Tibial artery (tissue), 4 donors: ENCODE measurements at places on chromosomes 5 and 9.

- DNase-seq = no peak
These were observed 193.4 kb downstream of the SEMA6A start for GRCh38 chr5:116381201-116381600.

DNA sequence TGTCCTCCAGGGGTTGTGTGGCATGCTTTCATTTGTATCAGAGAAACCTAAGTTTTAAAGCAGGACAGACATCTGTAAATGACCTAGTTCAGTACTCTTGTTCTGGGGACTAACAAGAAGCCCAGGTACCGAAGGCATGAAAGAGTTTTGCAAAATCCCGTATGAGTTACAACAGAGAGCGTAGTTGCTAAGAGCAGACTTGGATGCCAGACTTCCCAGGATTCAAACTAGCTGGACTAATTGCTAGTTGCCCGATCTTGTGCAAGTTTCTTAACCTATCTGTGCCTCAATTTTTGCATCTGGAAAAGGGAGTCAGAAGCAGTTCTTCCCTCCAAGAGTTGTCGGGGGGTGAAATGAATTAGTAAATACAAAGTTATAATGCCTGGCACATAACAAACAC lies 20.9 kb downstream of the FBXL7 start:
- DNase-seq = no peak

GRCh38 chr5:58073243-58073642 lies 386.6 kb downstream of the PLK2 start:
- no peak for DNase-seq

- no peak for DNase-seq
These were observed 585.9 kb downstream of the TLR4 start for GRCh38 chr9:118290116-118290515.

- no peak for DNase-seq
These were observed 34.4 kb upstream of the SLC25A51 start for GRCh38 chr9:37938121-37938891.

DNA sequence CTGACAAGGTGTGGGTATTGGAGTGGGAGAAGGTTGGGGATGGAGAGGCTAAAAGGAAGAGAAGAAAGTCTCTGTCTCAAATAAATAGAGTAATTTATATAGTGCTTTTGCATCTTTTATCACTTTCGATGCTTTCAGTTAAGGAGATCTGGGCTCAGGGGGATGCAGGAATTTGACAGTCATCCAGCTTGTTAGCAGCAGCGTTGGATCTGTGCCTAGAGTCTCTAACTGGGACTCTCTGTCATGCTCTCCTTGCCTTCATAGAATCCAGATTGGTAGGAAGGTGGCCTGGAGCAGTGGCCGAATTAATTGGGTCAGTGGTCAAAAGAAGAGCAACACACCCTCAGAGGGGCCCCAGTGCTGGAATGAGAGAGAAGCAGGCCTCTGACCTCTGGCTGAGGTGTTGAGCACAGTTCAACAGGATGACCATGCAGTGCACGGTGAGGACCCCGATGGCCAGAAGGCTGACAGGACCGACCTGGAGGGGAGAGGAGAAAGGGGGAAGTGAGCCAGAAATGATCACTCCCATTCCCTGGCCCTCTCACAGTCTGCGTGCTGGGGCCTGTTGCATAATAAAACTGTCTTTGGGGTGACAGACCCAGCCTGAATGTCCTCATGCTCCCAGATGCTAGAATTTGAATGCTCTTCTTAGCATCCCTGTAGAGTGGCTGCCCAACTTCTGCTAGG lies 7.6 kb downstream of the SLC36A3 start:
- no peak for DNase-seq

DNA sequence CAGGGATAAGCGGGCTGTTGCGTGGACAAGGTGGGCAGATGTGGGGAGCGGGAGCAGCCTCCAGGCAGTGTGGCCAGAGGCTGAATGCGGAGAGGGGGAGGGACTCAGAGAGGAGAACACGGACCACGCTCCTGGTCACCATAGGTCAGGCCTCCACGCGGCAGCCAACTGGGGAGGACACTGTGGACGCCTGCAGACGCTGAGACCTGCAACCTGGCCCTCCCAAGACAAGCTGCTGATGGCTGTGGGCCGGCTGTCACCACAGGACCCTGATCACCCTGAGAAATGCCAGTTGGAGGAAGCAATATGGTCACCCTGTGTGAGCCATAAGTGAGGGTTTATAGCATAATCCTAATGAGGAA lies 16.8 kb downstream of the LPCAT1 start:
- no peak for DNase-seq

GRCh38 chr5:142053426-142054151 lies 40.8 kb upstream of the GNPDA1 start:
- DNase-seq = no peak

DNA sequence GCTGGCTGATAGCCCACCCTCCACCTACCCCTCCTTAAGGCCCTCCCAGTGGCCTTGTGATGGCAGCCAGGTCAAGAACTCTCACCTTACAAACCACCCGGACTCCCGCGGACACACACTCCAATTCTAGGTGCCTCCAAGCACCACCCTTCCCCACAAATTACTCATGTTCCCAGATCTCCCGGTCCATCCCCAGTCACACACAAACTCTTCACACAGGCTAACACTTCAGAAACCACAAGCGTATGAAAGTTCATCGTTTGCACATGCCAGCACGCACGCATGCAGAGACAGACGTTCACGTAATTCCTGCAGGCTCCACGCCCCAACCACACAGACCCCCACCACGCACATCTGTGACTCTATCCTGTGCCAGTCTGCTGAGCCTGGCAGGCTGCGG lies 18.0 kb downstream of the NR5A1 start:
- DNase-seq = no peak

- no peak for DNase-seq
These were observed 176.9 kb downstream of the PALM2AKAP2 start for GRCh38 chr9:109956717-109957440.

DNA sequence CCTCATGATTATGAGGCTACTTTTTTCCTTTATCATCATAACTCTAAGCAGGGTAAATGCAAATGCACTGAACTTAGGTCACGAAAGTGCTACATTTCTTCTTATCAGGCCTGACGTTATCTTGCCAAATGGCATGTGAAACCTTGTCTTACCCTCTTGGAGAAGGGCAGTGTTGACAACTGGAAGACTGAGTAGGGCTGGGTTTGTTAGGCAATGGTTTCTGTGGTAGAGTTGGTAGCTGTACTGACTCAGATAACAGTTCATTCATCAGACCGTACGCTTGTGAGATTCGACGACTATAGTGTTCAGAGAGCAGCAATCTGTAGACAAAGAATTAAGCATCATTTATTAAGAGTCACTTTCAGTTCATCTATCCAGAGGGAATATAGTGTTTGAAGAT lies 127.7 kb downstream of the CPLANE1 start:
- no peak for DNase-seq

- DNase-seq = no peak
These were observed 104.9 kb upstream of the RUSC2 start for GRCh38 chr9:35385042-35385441.

GRCh38 chr9:129126749-129127618 lies 15.8 kb downstream of the PTPA start:
- no peak for DNase-seq

DNA sequence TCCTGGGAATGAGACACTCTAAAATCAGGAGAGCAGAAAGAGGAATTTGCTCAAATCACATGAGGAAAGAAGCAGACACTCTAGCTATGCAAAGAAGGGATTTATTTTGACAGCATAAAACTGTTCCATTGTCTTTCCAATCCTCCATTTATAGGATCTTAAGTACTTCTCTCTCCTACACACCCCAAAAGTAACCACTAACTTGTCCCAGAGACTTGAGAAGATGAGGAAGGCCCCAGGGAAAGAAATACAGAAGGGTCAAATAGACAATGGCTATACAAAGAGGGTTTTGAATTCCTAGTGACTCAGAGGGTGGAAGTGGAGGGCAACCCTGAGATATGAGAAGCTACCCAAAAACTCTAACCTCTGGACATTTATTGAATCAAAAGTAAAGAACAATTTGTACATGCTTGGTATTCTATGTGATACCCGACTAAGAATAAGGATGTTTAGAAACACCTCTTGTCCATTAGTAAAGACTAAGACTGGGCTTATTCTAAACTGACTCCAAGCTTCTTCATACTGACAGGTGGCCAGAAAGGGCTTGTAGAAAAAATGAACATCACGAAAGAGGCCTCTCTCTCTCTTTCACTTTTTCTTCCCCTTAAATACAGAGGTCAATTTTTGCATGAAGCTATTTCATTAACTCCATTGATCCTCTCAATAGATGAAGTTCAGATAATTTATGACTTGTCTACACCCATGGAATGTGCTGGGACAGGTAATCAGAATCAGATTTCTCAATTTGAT lies 20.6 kb downstream of the DMAC1 start:
- no peak for DNase-seq

DNA sequence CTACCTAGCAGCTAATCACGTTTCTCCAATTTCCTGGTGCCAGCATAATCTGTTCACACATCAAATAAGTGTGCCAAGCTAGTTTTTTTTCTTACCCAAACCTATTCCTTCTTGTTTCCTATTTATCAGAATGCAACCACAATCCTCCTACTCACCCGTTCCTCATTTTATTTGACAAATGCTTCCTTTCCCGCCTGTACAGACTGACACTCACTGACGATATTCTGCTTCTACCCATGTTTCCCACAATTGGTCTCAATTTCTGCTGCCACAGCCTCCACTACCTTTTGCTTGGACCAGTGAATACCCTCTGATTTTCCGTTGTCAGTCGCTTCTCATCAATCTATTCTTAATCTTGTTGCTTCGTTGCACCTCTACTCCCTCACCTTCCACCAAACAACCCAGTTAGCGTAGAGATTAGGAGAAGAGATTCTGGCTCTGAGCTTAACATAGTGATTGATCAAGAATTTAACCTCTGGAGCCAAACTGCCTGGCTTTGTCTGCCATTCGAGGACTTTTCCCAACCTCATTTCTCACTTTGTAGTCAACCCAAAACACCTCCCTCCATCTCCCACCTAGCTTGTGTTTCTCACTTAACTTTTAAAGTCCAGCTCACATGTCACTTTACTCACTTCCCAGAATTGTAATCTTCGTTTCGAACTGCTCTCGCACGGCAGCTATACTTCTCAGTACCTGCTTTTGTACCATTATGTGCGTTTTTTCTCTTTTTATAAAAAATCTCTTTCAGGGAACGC lies 729 bp upstream of the TMEM38B start:
- DNase-seq = no peak

DNA sequence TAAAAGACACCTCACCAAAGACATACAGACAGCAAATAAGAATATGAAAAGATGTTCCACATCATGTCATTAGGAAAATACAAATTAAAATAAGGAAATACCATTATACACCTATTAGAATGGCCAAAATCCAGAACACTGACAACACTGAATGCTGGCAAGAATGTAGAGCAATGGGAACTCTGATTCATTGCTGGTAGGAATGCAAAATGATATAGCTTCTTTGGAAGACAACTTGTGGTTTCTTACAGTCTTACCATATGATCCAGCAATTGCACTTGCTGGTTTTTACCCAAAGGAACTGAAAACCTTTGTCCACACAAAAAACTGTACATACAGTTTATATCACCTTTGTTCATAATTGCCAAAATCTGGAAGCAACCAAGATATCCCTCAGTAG lies 6.5 kb downstream of the TMEM161B start:
- no peak for DNase-seq

DNA sequence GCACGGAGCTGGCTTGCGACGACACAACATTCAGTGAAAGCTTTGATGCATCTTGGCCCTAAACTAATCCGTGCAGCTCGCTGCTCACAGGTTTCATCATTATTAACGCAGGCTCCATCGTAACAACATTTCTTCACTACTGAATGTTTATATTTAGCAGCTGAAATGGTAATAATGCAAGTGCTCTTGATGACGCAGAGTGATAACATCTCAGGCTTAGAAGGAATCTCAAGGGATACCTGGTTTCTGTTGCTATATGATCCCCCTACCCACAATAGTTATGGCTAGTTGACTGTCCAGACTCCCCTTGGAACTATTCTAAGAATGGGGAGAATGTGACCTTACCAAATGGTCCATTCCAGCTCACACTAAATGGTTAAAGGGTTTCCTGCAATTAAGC lies 36.2 kb downstream of the C5 start:
- DNase-seq = no peak

DNA sequence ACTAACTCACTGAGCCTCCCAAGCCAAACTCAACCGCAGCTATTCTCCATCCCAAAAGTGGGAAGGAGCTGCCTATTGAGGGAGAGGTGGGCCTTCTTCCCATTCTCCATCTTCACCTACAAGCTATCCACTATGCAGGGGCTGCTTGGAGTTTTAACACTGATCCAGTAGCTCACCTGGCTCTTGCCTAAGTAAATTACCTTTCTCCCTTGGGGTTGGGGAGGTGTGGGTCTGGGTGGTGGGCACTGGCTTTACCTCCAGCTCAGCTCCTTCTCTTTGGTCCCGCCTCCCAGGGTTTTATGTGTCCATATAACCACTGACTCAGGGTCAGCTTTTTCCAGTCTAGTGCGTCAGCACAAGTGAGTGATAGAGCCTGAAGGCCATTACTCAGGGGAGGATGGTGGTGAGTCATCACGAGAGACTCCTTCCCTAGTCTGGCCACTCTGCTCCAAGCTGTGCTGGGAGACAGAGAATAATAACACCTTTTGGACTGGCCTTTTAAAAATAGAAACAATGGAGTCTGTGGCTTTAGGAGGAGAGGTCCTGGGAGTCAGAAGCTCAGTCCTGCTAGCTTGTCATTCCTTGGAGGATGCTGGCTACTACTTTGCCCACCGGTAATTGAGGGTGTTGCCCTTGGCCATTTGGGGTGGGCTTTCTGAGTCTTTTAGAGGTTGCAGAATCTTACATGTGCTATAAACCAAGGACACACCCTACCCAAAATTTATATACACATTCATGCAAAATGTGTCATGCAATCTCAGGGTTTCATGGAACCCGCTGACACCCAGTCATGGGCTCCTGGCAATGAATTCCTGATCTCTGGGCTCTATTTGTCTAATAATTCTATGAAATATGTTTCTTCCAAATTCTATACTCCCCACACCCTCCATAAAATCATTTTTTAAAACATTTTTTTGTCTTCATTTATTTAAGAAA lies 35.6 kb upstream of the ATP6V1G1 start:
- peak; percentile 82 for DNase-seq

DNA sequence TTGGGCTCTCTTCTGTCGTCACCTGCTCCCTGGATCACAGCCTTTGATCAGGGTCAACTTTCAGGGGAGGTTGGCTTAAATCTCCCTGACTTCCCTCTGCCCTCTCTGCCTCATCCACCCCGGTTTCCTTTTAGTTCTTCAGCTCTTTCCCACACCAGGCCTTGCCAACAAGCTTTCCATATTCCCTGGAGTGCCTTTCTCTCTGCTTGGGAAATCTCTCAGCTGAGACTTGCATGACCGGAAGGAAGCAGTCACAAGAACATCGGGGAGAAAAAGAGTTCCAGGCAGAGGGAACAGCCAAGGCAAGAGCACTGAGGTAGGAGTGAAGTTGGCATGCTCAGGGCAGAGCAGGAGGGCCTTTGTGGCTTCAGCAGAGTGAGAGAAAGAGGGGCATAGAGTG lies 88.4 kb upstream of the HSPA9 start:
- DNase-seq = no peak
